ENCODE measurements at places on chromosomes 6 and 20.

GRCh38 chr20:55216525-55217242, 741.3 kb downstream of the DOK5 start:
- DNase-seq = no peak

DNA sequence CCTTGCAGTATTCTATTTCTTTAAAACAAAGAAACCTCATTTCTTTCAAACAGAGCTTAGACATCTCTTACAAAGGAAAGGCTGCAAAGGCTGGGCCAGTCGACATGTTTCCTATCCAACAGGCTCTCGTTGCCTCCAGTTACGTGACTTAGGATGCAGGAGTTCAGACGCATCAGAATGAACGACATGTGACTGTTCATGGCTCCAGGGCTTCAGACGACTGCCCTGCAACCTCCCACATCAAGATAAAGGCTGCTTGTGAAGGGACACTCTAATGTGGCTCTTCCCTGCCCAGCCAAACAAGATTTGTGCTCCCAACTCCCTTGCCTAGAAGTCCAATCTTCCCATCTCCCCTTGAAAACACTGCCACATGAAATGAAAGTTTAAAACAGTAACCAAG, 14.3 kb upstream of the NEDD9 start:
- no peak for DNase-seq

DNA sequence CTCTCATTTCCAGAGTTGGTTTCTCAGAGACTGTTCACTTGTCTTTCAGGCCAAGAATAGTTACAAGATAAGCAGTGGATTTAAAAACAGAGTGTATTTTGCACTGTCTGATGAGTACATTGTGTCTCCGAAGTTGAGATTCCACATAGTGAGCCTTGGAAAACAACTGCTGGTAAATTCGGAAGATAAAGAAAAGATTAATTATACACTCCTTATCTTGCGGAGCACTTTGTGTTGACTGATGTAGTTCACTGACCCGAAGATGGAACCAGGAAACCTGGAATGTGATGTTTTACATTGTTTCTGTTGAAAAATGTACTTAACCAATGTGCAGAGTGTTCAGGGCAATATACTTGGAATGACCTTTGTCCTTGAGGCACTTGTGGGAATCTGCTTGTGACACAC, 51.0 kb downstream of the ANKS1A start:
- DNase-seq = no peak

- no peak for DNase-seq
These were observed 12.7 kb downstream of the IGF2R start for GRCh38 chr6:159981403-159982245.

DNA sequence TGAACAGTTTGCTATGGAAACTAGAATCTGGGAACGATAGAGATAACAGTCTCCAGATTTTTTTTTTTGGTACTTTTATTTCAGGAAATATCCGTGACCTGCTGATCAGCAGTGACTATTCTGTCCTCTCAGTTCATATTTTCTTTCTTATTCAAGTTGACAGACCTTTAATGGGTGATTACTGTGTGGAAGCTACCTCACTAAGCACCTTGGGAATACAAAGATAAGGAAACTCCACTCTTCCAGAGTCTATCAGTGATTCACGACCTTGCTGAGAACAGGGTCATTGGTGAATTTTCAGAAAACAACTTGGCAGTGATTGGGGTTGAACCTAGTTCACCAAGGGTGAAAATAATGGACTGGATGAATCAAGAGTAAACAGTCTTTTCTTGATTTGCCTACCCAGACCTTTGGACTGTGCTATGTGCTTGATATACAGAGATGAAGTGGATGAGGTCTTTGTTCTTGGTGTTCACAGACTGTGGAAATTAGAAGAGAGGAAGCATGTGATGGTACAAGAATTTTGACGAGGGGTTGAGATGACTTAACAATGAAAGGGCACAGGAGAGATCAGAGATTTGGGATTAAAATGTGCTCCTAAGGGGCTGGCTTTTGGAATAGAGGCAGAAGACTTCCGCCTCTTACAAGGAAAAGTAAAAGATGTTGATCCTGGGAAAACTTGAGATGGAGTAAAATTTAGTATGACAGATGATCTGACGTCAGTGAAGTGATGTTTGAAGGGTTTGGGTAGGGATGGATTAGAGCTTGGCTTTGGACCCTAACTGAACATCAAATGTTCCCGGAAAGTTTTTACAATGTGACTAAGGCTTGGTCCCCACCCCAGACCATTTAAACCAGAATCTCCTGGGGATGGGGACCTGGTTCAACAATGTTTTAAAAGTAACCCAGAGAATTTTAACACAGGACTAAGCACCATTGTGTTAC, 1.2 kb downstream of the KAT14 start:
- no peak for DNase-seq

GRCh38 chr20:8940326-8940725, 128.6 kb upstream of the PLCB4 start:
- no peak for DNase-seq

DNA sequence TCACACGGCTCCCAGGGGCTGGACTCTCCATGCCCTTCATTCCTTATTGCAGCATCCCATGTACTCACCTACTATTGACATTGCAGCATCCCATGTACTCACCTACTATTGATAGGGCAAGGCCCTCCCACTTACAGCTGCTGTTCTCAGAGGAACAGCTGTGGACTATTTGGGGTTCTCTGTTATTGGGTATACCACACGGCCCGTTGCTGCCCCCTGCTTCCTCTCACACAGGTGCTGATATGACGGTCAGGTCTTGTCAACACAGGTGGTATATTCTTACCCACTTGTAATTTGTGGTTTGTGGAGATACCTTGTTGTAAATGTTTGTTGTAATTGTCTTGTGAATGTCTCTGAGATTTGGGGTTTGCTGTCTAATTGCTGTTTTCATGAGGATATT, 18.8 kb downstream of the ALDH5A1 start:
- no peak for DNase-seq

GRCh38 chr6:149924933-149925252, 2.0 kb upstream of the RAET1G start:
- no peak for DNase-seq

DNA sequence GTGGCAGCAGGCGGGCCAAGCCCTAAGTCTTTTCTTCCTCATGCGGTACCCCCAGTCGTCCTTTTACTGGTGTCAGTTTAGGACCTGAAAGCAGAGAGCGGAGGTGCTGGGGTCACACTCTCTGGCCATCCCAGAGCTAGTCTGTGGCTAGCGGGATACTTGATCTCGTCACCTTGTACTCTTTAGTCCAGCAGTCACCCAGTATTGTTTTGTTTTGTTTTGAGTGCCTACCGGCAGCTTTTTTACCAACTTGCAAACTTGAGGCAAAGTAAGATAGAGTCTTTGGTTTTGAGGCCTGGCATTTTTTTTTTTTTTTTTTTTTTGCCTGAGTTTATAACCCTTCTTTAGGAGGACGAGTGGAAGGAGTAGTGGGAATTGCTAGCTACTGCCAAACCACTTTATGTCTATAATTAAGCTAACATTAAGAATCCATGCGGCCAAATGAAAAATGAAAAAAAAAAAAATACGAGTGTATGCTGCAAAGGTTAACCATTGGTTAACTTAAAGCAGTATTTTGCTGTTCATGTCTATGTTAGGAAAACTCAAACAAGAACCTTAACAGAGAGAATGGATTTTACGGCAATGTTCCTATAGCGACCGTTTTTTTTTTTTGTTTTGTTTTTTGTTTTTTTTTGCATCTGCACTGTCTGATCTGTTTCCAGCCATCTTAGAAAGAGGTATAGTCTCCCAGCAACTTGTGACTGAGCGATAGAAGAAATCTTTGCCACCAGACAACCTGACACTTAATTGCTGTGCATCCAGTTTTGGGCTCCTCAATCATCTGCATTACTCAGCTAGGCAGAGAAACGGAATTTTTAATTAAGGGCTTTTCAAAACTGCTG, 56.9 kb downstream of the FAM217A start:
- DNase-seq = no peak

DNA sequence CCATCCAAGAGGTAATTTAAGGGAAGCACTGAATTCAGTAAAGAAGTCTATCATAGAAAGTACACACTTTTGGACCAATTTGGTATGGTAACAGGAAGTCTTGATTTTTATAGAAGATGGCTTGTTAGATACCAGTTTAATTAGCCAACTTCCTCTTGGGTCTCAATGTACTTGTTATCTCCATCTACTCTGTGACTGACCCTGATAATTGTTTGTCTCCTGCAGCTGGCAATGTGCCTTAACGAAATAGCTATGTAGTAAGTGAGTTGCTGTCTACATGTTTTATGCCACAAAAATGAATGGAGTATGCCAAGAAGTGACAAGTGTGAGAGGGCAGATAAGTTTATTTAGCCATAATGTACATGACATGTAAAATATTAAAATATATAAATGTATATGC, 410.5 kb upstream of the MAN1A1 start:
- DNase-seq = no peak

- no peak for DNase-seq
These were observed 3.5 kb downstream of the FOXS1 start for GRCh38 chr20:31841928-31842327.

GRCh38 chr20:43506238-43506637, 1.3 kb upstream of the L3MBTL1 start:
- no peak for DNase-seq

- no peak for DNase-seq
These were observed 101.6 kb upstream of the SOX4 start for GRCh38 chr6:21491955-21492354.
